ENCODE measurements at places on chromosomes 12 and 14.

GRCh38 chr12:66800046-66800445 is 121.2 kb upstream of the GRIP1 start:
- no peak for DNase-seq

DNA sequence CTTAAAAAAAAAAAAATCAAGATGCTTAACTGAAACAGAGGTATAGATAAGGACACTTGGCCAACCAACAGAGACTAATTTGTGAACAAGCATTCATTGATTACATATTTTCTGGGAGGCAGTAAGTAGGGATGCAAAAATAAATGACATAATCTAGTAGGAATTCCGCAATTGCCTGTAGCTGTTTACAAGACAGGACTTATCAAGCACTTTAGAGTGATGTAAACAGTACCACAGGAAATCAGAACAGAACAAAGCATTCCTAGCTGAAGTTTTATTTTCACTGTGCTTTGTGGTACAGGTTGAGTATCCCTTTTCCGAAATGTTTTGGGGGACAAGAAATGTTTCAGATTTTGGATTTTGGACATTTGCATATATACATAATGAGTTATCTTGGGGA is 68.2 kb upstream of the FGD4 start:
- no peak for DNase-seq

- DNase-seq, result peak; percentile 78
Measured at GRCh38 chr14:99270458-99271220, 1.4 kb downstream of the BCL11B start.

GRCh38 chr12:107645630-107646333 is 39.8 kb upstream of the PWP1 start:
- DNase-seq, result peak; percentile 24

DNA sequence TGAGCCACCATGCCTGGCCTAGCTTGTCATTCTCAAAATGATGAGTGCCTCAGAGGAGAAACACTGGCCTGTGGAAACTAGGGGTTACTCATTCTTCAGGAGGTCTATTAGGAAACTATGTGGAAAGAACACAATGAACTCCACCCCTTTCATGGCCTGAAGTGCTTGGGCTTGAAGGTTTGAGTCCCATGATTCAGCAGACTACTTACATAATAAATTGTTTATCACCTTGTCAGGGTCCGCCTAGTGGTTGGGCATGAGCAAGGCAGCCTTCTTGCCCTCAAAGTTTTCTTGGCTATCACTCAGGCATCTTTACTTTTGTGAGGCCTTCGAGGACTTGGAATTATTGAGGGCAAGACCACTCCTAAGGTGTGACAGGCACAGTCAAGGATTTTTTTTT is 251.2 kb downstream of the ACSS3 start:
- no peak for DNase-seq

GRCh38 chr12:19030180-19030579 is 99.4 kb upstream of the PLEKHA5 start:
- DNase-seq, result no peak

DNA sequence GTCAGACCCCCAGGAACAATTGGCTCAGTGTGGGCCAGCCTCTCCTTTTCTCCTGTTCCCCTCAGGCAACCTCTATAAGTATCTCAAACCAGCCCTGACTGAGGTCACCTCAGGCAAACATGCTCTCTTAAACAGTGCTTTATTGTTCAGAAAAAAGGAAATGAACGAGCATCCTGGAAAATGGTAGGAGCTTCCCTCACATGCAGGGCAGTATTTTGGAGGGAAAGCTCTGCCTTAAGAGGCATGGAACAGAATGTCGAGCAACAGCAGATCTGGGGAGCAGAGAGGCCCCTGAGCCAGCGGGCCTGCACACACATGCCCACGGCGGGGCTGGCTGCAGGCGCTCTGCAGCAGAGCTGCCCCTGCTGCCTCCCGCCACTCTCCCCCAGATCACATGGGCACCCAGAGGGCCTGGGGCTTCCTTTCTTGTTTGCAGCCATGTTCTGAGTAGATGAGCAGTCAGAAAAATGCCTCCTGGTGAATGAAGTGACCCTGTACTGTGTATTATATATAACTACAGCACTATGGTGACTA is 42.0 kb downstream of the MOK start:
- DNase-seq, result peak; percentile 53

- no peak for DNase-seq
Measured at GRCh38 chr14:61183196-61183885, 97.8 kb downstream of the TMEM30B start.

DNA sequence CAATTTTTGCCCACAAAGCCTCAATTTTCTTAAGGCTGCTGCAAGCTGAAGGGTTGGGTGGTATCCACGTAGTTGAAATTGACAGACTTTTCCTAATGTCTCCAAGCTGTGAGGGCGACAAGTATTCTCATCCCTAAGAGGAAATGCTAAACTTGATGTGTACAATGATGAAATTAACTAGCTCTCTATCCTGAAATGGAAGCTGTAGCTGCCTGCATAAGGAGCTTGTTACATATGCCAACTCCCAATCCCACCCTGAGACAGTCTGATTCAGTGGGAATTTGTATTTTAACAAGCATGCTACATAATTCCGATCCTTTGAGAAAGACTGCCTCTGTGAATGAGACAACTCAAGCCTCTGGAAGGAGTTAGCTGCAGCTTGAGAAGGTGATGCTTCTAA is 45.7 kb upstream of the MDM1 start:
- no peak for DNase-seq
